ENCODE measurements at places on chromosomes 2 and 18.

- DNase-seq = no peak
These were observed 449.1 kb downstream of the PIK3C3 start for GRCh38 chr18:42404151-42404550.

DNA sequence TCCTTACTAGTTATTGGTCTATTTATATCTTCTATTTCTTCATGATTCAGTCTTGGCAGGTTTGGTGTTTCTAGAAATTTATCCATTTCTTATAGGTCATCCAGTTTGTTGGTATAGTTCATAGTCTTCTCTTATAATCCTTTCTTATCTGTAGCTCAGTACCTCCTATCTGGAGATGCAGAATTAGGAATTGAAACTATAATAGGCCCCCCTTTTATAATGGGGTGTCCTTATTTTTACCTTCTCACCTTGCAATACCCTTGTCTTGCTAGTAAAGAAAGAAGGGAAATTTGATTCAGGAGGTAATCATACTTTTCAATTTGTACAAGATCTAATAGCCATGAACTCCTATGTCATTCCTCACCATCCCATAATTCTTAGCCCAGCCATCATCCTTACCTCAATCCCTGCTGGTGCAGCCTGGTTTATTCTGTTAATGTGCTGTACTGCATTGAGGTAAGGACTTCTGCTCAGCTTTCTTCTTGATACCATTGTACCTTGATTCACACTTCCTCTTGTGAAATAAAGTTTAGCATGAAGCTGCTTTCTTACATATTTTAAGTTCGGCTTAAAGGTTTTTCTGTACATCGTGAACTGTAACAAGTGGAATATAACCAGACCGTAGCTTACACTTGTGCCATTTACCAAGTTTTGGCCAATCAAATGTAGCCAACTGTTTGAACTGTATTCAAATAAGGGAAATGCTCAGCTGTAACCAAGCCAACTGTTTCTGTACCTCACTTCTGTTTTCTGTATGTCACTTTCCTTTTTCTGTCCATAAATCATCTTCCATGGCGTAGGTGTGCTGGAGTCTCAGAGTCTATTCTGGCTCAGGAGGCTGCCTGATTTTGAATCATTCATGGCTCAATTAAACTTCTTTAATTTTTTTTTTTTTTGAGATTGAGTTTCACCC lies 40.1 kb upstream of the PTH2R start:
- no peak for DNase-seq

DNA sequence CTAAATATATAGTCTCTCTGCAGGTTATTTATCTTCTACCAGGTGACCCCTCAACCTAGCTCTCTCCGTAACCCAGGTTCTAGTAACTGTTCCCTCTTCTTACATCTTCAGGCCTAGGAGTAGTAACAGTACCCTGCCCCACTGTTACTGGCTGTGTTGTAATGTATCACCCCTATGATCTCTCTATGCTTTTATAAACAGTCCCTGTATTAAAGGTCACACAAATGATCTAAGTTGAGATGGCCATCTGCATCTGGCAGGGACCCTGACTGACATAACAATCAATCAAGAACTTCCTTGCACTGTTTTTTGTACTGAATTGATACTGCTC lies 219.7 kb upstream of the STK17B start:
- no peak for DNase-seq

DNA sequence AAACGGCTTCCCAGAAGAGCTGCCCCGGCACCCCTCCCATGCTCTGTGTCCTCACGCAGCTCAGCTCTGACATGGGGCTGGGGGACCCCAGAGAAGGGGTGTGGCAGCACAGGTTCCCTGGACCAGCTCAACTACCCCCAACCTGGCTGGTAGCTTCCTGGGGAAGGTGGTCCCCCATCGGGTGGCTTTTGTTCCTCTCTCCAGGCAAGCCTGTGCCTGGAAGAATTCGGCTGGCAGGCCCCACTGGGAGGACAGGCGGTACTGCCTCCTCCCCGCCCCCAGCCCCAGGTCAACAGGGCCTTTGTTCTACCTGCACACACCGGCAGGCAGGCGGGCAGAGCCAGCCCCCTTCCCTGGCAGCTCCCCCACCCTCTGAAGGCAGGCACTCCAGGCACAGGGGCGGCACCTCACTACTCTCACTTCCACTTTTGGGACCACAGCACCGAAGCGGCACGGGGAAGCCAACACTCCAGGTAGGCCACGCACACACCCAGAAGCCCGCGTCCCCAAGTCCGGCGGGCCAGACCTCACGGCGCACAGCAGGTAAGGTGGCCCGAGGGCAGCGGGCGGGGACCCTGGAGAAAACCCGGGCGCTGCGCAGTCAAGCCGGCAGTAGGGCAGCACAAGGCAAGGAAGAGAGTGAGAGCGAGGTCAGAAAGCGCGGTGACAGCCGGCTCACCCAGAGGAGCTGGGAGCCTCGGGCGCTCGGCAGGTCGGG lies 1.3 kb downstream of the HS6ST1 start:
- DNase-seq = peak; percentile 35

DNA sequence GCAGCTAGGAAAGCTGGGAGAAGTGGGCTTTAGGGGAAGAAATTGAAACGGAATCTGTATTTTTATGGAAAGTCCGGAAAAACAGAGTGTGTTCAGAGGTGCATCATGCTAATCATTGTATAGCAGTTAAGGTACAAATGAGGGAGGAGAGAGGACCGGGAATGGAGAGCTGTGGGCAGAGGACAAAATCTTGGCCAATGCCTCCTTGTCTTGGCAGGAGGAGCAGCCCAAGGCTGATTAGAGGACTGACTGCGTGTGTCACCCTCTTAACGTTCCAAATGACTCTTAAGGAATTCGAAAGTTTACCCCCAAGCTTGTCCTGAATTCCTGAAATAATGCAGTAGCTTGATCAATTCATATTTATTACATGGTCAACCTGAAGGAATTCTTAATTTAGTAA lies 81.0 kb downstream of the ZNF236 start:
- no peak for DNase-seq
